ENCODE measurements at places on chromosomes 5 and 9.

- no peak for DNase-seq
Measured at GRCh38 chr5:175773534-175774070, 97.8 kb upstream of the CPLX2 start.

DNA sequence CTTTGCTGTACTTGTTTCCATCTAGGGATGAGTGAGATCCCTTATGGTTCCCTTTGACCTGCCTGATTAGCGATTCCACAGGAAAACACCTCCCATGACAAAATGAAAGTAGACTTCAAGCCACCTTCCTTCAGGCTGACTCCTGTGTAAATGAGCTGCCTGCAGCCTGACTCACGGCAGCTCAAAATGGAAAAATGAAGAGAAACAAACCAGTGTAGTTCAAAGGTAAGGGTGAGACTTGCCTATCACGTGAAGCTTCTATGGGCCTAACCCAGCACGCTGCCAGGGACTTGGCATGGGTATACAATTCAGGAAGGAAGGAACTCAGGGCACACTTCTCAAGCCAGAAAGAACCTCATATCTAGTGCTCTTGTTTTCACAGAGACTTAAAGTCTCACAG is 110.1 kb upstream of the LRRTM2 start:
- DNase-seq = peak; percentile 76

DNA sequence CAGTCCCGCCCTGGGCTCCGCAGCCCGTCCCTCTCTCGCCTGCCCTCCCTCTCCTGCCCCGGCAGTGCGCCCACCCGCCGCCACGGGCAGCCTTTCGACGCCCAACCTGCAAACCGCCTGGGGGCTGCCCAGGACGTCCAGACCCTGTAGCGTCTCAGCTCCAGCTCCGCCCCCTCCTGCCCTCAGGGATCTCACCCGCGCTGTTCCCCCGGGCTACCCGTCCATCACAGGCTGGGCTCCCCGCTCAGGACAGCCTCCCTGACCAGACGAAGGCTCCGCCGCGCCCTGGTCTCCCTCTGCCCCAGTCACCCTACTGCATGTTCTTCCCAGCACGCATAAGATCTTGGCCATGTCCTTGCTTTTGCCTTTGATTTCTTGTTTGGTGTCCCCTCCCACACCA is 1.4 kb downstream of the RASGEF1C start:
- no peak for DNase-seq

DNA sequence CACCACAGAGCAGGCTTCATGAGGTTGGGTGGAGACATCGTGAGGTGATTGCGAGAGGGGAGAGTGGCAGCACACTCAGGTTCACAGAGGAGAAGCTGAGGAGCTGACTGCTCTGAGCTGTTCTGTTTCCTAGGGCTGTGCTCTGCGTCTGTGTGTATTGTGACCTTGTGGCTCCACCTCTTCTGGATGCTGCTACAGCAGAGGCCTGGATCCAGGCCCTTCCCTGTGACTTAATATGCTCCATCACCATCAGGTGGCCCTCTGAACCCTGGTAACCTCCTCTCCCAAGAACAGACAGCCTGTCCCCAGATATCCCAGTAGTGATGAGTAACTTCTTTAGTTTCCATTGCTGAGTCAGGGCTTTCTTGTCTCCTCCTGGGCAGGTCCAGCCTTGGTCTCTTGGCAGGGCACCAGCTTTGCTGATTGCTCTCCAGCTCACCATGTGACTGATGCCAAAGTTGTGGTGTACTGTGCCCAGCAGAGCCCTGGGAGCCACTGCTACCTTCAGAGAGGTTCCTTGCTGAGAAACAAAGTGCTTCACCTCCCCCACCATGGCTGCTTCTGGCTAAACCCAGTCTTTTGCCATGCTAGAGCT is 212.8 kb upstream of the CHD1 start:
- peak; percentile 38 for DNase-seq

- no peak for DNase-seq
Measured at GRCh38 chr5:32445287-32445758, 783 bp upstream of the ZFR start.

GRCh38 chr5:136276946-136277345 is 84.0 kb upstream of the SMIM32 start:
- DNase-seq = no peak

- no peak for DNase-seq
Measured at GRCh38 chr9:121253821-121254501, 14.0 kb upstream of the GSN start.

DNA sequence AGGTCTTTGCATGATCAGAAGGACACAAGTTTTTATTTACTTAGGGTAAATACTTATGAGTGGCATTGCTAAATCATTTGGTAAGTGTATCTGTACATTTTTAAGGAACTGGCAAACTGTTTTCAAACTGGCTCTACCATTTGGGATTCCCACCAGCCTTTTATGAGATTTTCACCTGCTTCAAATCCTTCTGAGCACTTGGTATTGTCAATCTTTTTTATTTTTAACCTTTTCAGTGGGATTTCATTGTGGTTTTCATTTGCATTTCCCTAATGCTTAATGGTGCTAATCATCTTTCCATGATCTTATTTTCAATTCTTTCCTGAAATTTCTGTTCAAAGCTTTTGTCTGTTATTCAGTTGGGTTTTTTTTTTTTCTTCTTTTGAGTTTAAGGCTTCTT is 475.6 kb downstream of the MAN2A1 start:
- DNase-seq = no peak

DNA sequence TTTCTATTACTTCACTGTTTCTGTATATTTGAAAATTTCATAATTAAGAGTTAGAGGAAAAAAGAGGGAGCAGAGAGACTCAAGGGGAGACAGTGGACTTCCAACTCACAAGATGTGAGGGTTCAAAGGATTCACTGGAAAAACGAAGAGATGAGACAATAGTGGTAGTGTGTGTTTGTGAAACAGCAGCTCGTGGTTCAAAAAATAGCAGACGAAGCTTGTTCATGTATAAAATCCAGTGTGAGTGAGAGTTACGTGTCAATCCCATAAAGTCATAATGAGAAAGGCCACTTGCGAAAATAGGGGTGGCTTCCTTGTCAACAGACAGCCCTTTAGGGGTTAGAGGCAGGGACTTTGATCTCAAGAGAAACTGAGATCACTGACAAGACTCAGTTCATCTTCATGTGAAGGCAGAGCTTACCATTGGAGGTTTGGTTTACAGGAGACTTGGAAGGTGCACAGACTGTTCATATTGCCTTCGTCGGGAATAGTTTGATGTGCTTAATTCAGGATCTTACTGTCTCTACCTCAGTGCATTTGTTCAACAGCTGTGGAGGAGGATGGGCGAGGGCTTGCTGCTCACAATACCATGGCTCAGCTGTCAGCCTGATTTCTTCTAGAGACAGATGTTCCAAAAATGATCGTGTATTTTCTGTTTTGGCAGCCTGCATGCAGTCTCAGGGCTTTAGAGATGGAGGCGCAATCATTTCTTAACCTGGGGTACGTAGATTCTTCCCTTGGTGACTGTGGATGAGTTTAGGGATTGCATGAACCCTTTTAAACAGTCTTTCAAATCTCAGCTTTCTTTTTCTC is 105.7 kb upstream of the KLF9 start:
- no peak for DNase-seq

DNA sequence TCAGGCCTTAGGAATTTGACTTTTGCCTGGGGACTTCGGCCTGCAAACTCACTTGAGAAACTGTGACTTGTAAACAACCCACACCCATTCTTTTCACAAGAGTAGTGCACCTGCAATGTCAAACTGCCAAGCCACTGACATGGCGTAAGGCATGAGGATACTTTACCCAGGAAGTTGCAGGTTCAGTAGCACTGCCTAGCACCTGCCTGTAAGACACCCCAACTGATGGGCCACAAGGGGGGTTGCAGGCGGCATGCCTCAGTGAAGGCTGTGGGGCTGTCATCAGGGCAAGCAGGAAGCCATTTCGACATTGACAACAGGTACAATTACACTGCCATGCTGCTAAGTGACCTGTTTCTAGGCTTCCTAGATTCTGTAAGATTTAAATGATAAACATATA is 41.3 kb upstream of the RASGEF1C start:
- no peak for DNase-seq

DNA sequence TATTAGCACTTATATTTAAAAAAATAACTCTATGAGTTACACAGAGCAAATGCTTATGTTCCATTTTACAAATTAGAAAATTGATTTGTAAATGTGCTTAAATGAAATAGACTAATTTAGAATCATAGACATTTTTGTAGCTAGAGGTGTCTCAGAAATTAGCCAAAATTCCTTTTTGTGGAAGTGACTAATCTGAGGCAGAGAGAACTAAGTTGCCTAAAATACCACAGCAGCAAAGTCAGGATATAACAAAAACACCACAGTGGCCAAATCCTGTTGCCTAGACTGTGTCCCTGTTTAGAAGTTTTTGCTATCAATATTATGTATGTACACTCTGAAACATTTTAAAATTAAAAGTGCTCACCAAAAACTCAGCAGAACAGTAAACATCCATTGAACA is 18.7 kb downstream of the ADAMTSL1 start:
- DNase-seq = no peak

DNA sequence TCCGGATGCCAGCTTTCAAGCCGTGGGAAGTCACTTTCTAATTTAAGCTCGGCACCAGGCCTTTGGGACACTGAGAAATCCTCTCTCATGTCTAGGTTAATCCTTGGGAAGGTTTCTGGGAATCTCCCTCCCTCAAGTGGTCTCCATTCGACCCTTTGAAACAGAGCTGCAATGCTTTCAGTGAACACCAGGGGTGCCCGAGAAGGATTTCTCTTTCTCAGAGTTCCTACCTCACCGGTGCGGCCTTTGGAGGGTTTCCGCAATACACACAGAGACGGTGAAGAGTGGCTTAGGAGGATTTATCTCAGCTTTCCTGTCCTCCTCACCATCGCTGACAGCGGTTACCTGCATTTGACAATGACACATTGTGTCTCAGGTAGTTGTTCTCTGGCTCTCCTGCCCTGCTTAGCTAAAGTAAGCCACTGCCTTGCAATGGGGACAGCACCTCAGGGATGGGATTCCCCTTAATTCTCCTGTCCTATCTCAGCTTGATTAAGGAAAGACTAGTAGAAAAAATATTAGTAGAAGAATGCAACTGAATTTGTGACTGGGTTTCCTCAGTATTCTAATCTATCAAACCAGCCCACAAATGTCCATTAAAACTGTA is 180.6 kb downstream of the GABRG2 start:
- no peak for DNase-seq

DNA sequence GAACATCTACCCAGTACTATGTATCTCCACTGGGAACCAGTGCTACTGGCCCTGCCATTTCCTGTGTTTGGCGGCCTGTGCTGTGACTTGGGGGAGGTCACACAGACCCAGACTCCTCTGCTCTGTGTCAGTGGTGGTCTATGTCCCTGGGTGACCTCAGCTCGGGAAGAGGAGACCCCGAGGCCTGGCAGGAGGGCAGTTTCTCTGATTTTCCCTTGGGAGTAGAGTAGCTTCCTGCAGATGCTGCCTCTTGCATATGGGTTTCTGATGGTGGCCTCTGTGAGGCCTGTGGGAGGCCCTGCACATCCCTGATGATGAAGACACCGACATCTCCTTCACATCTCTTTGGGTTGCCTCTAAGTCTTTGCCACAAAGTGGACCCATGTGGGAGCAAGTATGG is 13.0 kb upstream of the SMIM32 start:
- DNase-seq = no peak

GRCh38 chr5:20610681-20611080 is 622.7 kb upstream of the CDH18 start:
- no peak for DNase-seq

Data from renal cortical epithelial cell (primary cell).